ENCODE measurements at places on chromosomes 1 and 21.

GRCh38 chr1:99481391-99481996 is 164.4 kb upstream of the PALMD start:
- peak; percentile 57 for DNase-seq

GRCh38 chr21:27079636-27080240 is 112.8 kb upstream of the ADAMTS5 start:
- DNase-seq = no peak

DNA sequence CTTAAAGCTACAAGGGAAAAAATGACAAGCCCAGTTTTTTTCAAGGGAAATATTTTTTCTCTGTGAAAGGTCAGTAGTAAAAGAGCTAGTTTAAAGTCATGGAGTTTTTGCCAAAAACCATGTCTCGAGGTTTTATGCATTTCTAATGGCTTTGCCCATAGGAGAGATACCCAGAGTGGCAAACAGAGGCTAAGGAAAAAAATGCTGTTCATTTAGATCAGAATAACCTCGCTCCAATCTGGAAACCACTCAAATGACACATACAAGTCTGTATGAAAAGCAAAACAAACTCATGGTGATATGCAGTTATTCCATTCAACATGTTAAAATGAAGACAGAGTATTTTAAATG is 36.9 kb upstream of the EDEM3 start:
- no peak for DNase-seq

DNA sequence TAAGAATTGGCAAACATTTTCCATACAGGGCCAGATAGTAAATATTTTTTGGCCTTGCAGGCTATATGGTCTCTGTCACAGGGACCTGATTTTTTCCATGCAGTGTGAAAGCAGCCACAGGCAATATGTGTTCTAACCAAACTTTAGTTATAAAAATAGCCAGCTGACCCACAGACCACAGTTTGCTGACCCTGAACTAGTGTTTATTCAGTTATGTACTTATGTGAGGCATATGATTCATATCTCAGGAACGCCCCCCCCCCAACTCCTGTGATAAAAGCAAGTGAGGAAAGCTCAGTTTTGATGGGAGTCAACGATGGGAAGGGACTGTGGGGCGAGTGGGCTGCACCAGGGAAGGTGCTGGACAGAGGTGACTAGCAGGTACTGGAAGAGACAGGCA is 80.1 kb downstream of the HMGB4 start:
- no peak for DNase-seq

GRCh38 chr1:23062271-23062670 is 43.0 kb downstream of the KDM1A start:
- DNase-seq = peak; percentile 3

DNA sequence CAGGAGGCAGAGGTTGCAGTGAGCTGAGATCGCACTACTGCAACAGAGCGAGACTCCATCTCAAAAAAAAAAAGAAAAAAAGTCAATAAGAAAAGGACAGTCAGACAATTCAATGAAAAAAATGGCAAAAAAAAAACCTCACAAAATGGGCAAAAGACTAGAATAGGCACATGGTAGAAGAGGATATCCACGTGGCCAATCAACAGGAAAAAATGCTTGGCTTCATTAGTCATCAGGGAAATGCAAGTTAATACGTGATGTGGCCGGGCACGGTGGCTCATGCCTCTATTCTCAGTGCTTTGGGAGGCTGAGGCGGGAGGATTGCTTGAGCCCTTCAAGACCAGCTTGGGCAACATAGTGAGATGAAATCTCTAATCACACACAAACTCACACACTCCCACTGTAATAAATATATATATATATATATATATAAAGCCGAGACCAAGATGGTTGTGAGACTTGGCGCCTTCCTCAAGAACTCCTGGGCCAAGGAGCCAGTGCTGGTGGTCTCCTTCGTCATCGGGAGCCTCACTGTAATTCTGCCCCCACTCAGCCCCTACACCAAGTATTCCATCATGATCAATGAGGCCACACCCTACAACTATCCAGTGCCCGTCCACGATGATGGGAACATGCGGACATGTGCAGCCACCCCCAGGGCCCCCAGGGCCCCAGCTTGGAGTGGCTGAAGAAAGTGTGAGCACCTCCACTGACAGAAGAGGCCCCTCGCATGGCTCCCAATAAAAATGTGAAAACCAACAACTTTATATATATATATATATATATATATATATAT is 22.9 kb upstream of the LEFTY2 start:
- no peak for DNase-seq

DNA sequence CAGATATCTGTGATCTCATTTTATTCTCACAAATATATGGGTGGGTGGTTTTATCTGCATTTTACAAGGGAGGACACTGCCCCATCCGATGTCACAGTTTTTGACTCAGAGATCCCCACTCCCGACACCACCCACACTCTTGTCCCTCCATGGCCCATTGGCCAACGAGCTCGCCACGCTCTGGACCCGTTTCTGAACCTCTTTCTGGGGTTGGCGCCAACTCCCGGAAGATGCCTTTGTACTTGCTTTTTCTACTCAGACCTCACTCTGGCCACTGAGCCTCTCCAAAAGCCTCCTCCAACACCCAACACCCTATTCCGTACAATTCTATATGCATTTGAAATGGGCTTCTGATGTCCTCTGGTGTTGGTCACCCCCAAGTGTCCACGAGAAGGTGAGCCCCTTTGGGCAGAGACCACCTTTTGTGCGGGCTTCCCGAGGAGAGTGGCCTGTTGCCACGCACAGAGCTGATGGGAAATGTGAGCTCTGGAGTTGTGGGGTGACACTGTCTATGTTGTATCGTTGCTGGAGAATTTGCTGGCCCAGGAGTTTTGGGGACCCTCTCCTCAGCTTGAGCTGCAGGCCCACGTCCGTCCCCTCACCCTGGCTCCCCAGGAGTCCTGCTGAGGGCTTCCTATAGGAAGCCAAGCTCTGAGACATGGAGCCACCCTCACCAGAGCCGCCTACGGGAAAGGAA is 366.9 kb upstream of the VAMP3 start:
- DNase-seq = no peak

DNA sequence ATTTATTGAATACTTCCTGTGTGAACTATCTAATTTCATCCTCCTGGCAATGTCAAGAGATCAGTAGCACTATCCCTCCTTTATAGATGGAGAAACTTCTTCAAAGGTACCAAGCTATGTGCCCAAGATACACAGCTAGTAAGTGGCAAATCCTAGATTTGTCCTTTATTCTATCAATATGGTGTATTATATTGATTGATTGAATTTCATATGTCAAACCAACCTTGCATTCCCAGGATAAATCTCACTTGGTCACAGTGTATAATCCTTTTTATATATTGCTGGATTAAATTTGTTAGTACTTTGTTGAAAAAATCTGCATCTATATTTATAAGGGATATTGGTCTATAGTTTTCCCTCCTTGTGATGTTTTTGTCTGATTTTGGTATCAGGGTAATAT is 48.8 kb upstream of the TMEM51 start:
- no peak for DNase-seq

GRCh38 chr21:29407571-29407970 is 108.8 kb downstream of the BACH1 start:
- DNase-seq = no peak

DNA sequence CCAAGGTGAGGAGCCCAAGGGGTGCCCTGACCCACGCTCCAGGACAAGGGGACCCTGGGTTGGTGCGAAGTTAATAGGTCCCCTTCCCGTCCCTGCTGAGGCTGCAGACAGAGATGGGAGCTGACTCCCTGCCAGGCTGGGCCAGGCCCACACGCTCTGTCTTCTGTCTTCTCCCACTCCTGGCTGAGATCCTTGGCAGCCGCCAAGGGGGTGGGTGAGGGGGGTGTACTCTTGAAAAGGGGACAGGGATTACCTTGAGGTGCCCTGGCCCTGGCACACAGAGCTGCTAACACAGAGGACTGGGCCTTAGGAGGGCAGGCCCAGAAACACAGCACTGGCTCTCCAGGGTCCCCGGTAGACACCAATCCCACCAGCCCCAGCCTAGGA is 11.0 kb upstream of the CTRC start:
- no peak for DNase-seq

GRCh38 chr1:109815809-109816174 is 52.1 kb upstream of the EPS8L3 start:
- no peak for DNase-seq

Data from inflammatory macrophage treated with lipopolysaccharide for 4 hours (primary cell).